ENCODE measurements at places on chromosomes 7 and 10.

DNA sequence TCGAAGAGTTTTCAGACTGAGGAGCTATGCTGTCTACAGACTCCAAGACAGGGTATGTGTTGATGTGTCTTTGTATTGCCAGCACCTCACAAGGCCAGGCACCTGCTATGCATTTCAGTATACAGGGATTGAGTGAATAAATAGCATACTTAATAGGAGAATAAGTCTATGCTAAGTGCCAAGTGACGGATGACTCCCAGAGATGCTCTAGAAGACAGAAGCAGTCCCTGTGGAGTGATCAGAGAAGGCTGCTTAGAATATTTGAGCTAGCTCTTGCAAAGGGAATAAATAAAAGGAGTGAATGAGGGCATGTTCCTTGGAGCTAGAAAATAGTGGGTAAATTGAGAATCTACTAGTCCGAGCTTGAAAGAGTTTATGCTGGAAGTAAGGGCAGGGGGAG is 346.4 kb downstream of the GATA3 start:
- DNase-seq: no peak

DNA sequence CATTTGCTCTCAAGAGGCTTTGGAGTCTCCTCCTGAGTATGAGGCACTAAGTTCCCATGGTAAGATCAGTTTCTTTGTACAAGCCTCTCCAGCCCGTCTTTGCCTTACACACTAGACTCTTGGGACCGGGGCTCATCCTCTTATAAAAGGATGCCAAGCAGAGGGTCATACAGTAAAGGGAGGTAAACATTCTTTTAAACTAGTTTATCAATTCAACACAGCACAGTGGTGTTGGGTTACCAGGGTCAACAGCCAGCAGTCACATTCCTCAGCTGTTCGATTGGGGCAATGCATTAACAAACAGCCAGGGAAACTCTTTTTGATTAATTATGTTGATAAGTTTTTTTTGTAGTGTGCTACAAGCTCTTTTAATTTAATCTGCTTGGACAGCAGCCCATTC is 37.8 kb downstream of the HHEX start:
- DNase-seq: no peak

GRCh38 chr7:76185187-76185896 is 16.4 kb upstream of the SRRM3 start:
- DNase-seq: no peak

- no peak for DNase-seq
Observed at GRCh38 chr7:3067606-3068380, 24.1 kb upstream of the CARD11 start.

GRCh38 chr7:80428161-80429054 is 83.5 kb downstream of the GNAT3 start:
- DNase-seq: no peak

DNA sequence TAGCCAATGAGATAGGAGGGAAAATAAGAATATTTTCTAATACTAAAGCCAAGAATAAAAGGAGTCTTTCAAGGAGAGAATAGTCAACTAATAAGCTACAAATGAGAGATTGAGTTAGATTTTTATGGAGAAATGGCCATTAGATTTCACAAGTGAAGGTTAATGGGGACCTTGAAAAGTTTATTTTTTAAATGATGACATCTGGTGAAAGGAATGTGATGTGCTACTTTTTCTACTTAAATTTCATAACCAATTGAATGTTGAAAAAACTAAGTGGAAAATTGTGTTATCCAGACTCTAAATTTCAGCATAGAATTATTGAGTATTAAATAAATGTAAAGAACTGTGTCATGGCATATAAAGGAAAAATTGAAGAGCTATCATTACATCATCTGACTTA is 125.7 kb downstream of the TSPAN12 start:
- DNase-seq: no peak

Measured in activated CD4-positive, alpha-beta T cell treated with anti-CD3 and anti-CD28 coated beads, Interleukin-2, amount 50 U/mL, for 48 hours (primary cell).